ENCODE measurements at places on chromosomes 13 and 19. TPM values are rescaled to one million over a fixed set of nuclear protein-coding genes. Genes with fewer than 3 reads are reported as not detected.

DNA sequence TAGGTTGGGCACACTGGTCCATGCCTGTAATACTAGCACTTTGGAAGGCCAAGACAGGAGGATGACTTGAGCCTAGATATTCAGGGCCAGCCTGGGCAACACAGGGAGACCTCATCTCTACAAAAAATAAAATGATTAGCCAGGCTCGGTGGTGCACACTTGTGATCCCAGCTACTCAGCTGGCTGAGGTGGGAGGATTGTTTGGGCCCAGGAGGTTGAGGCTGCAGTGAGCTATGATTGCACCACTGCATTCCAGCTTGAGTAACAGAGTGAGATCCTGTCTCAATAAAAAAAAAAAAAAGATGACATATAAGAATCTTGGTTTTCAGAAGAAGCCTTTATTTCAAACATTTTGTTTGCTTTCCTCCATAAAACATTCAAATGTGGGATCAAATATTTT, 178.0 kb downstream of the LIG4 start:
- peak; percentile 24 for DNase-seq

DNA sequence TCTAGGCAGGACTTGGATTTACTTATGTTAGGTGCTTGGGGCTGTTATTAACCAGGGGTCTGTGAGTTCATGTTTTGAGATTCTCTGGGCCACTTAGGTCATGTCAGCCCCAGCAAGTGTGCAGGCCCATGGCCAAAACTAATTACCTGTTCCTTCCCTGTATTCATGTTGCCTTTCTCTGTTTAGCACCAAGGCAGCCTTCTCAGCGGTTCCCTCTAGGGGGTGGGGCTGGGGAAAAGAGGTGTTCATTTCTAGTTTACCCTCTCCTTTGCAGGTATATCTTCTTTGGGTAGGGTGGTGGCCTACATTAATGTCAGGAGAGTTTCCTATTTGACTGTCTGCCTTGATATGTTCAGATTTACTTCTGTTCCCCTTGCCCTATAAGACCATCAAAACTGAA, 61.7 kb downstream of the PDS5B start:
- no peak for DNase-seq

DNA sequence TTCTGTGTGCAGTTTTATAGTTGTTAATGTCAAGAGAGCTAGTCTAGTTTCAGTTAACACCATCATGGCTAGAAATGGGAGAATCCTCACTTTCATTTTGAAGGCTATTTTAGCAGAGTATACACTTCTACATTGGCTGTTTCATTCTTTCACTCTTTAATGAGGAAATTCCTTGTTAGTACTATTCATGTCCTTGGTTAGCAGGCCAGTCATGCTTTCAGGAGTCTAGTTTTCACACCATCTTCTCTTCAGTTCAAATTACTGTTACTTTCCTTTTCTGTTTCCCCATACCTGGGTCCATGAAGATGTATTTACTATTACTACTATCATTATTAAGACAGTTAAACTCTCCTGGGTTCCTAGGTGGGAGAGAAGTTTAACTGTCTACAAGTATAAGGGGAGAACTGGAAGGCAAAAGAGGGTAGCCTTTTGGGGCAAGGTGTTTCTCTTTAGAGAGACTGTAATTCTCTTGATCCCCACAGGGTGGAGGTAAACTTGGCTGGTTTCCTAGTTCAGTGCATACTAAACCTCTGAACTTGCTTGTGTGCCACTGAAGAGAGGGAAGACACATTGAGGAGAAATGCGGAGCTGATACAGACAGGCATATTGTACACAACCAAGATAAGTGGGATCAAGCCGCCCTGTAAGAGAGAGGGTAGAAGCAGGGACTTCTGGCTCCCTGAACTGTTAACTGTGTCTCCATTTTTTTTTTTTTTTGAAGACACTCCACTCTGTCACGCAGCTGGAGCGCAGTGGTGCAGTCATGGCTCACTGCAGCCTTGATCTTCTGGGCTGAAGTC, 41.3 kb upstream of the IGFL4 start:
- peak; percentile 65 for DNase-seq

GRCh38 chr13:59166174-59166573, 997.6 kb downstream of the DIAPH3 start:
- no peak for DNase-seq

DNA sequence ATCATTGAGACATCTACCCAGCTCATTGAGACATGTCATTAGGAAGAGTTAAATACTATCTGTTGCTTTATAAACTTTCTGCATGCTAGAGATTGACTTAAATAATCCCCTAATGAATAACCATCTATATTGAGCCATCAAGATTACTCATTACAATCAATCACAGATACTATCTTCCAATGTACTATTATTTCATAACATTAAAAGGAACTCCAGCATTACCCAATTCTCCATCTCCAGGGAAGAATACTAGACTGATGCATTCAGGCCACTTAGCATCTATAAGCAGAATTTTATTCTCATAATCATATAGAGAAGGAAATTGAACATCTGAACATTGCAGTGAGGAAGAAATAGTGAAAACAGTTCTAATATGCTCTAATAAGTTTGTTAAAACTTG, 8.0 kb downstream of the EPSTI1 start:
- DNase-seq: no peak

GRCh38 chr19:7492142-7492541, 3.3 kb upstream of the PEX11G start:
- DNase-seq: peak; percentile 78

- DNase-seq: no peak
Observed at GRCh38 chr13:23460309-23460708, 26.8 kb upstream of the SACS start.

The CEACAM21 gene
- not detected for total RNA-seq

- no peak for DNase-seq
Observed at GRCh38 chr13:34901572-34901971, 40.5 kb upstream of the NBEA start.

DNA sequence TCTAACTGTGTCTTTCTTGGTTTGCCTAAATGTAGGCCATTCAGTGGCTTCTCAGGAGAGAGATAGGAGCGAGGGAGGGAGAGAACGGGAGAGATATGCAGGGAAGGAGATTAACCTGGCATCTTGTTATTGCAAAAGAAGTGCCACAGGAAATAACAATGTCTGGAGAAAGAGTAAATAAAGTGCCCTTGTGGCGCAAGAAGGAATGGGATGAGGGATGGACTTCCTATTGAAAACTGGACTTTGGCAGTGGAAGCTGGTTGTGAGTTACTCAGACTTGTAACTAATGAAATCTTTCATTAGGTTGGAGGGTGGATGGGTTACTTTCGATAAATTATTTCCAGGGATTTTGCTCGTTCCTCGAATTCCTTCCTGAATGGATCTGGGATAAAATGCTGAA, 136.1 kb downstream of the LACC1 start:
- no peak for DNase-seq

The ZNF541 gene
- total RNA-seq: under 0.01 TPM

The GAS6 gene
- total RNA-seq: 216 TPM

DNA sequence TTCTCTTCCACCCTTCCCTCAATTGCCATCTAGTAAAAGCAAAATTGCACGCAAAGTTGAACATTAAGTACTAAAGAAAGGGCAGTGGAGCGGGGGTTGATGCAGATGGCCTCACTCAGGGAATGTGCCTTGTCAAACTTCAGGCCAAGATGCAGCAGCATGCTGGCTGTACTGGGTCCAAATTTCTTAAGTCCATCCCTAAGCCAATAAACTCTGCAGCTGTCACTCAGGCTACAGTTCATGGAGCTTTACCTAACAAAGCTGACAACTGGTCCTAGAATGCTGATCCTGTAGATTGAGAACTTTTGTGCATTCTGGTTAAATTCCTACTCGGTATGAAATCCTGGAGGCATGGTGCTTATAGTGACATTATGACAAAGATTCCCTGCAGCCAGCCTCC, 88.4 kb downstream of the FOXO1 start:
- DNase-seq: no peak

DNA sequence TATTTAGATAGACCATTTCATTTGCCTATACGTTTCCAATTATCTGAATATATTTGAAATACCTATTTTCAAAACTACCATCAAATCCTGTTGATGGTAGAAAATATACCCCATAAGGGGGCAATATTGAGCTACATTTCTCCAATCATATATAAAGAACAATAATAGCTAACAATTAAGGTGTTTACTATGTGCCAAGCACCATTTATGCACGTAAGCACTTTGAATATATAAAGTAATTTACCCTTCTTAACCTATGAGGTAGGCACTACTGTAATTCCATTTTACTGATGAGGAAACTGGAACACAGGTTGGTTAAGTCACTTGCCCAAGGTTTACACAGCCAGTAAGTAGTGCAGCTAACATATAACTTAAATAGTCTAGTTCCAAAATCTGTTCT, 79.2 kb downstream of the UBL3 start:
- DNase-seq: peak; percentile 44

DNA sequence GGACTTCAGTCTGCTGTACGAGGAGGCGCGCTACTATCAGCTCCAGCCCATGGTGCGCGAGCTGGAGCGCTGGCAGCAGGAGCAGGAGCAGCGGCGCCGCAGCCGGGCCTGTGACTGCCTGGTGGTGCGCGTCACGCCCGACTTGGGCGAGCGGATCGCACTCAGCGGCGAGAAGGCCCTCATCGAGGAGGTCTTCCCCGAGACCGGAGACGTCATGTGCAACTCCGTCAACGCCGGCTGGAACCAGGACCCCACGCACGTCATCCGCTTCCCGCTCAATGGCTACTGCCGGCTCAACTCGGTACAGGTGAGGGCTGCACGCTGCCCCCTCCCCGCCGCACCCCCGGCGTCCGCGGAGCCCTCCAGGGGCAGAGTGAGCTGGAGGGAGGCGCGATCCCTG, 14.6 kb downstream of the KCTD15 start:
- no peak for DNase-seq

DNA sequence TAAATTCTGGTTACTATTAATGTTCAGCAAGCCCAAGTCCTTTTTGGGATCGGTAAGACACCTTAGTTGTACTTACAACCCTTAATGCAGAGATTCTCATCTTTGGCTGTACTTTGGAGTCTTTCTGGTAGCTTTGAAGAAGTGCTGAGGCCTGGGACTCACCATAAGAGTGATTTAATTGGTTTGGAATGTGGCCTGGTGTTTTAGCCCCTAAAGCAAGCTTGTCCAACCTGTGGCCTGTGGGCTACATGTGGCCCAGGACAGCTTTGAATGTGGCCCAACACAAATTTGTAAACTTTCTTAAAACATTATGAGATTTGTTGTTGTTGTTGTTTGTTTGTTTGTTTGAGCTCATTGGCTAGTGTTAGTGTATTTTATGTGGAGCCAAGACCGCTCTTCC, 215.3 kb downstream of the ZIC5 start:
- no peak for DNase-seq

GRCh38 chr13:100751826-100752225, 77.2 kb upstream of the TMTC4 start:
- no peak for DNase-seq
